ENCODE measurements at places on chromosomes 5 and 9.

GRCh38 chr9:90307167-90307833 lies 335.3 kb downstream of the DIRAS2 start:
- DNase-seq = no peak

GRCh38 chr5:17190242-17190778 lies 27.1 kb upstream of the BASP1 start:
- peak; percentile 57 for DNase-seq

DNA sequence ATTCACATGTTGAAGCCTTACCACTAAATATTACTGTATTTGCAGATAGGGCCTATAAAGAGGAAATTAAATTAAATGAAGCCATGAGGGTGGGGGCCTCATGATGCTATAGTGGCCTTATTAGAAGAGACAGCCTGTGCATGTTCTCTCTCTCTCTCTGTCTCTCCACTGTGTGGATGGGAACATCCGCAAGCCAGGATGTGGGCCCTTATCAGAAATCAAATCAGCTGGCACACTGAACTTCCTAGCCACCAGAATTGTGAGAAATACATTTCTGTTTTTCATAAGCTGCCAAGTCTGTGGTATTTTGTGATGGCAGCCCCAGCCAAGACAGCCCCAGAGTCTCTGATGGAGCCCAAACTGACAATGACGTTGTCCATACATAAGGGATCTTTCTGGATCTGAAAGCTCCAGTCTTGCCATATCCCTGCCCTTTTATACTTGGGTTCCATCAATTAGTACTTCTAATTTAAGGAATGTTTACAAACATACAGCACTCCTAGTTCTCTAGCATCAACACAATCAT lies 300.5 kb upstream of the ATP10B start:
- DNase-seq = no peak

GRCh38 chr9:121363622-121363961 lies 6.5 kb downstream of the STOM start:
- DNase-seq = no peak

DNA sequence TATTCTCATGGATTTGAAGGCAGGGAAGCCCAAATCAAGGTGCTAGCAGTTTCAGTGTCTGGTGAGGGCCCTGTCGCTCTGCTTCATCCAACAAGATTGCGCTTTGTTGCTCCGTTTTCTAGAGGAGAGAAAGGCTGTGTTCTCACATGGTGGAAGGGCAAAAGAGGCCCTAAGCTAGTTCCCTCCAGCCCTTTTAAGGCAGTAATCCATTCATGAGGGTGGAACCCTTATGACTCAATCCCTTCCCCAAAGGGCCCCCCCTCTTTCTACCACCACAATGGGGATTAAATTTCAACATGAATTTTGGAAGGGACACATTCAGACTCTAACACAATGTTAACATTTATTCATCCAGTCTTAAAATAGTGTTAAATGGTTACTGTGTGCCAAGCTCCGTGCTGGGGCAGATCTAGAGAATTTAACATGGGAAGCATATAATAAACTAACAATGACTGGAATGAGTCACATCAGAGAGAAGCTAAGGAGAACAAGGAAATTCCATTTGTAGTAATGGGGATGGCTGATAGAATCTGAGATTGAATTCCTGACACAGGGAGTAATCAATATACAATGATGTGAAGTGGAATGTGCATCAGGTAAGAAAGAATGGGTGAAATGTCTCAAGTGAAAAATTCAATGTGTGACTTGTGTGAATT lies 382.8 kb upstream of the ZNF608 start:
- DNase-seq = no peak
